CD8-positive, alpha-beta T cell (primary cell): ENCODE measurements at places on chromosomes 6 and 20.

DNA sequence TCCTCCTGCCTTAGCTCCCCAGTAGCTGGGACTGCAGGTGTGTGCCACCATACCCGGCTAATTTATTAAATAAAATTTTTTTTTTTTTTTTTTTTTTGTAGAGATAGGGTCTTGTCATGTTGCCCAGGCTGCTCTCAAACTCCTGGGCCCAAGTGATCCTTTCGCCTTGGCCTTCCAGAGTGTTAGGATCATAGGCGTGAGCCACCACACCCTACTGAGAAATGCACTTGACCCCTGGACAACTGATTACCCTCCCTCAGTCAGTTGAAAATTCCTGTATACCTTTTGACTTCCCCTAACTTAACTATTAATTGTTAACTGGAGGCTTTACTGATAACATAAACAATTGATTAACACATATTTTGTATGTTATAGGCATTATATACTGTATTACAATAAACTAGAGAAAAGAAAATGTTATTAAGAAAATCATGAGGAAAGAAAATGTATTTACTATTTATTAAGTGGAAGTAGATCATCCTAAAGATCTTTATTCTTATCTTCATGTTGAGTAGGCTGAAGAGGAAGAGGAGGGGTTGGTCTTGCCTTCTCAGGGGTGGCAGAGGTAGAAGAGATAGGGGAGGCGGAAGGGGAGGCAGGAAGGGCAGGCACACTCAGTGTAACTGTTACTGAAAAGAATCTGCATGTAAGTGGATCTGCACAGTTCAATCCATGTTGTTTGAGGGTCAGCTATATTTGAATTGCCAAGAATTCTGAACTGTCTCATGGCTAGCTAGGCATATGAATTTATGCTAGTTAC, 104.3 kb downstream of the FARS2 start:
- DNase-seq: no peak

- DNase-seq: no peak
Observed at GRCh38 chr6:112086744-112087135, 542 bp downstream of the TUBE1 start.

- DNase-seq: no peak
Observed at GRCh38 chr6:19880066-19880465, 42.9 kb downstream of the ID4 start.

GRCh38 chr20:60372822-60373221, 414.6 kb downstream of the CDH26 start:
- DNase-seq: no peak

GRCh38 chr6:79421001-79421411, 116.2 kb downstream of the LCA5 start:
- no peak for DNase-seq

GRCh38 chr6:169204167-169204566, 49.5 kb downstream of the THBS2 start:
- DNase-seq: no peak

DNA sequence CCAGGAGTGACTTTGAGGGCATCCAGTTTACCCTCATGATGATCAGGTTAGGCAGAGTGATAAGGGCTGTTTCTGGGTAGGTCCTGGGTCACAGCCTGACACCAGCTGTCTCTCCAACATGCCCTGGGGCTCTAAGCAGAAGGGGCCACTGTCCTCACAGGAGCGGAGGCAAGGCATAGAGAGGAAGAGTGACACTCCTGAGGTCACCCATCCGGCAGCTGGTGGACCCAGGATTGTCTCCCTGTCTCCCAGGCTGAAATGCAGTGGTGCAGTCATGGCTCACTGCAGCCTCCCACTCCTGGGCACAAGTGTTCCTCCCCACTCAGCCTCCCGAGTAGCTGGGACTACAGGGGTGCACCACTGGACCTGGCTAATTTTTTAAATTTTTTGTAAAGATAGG, 12.0 kb downstream of the DLGAP4 start:
- no peak for DNase-seq

DNA sequence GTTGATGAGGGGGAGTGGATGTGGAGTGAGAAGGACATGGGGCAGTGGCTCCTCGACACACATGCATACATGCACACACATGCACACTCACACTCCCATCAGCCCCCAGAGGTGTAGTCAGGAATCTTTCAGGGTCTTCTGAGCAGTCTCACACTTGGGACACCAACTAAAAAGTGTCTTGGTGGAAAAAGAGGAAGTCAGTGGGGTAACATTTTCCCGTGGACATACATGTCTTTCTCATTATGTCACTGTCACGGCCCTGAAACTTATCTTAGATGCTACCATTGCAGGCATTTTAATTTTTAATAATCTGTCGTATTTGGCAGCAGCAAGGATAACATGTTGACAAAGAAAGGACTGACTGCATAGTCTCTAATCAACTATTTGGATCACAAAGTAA, 261.1 kb downstream of the ADGRG6 start:
- no peak for DNase-seq

GRCh38 chr6:167806061-167806700, 20.5 kb upstream of the AFDN start:
- DNase-seq: no peak

- no peak for DNase-seq
Observed at GRCh38 chr6:166708460-166708859, 81.4 kb upstream of the RPS6KA2 start.

GRCh38 chr6:77011929-77012545, 451.3 kb downstream of the HTR1B start:
- no peak for DNase-seq

DNA sequence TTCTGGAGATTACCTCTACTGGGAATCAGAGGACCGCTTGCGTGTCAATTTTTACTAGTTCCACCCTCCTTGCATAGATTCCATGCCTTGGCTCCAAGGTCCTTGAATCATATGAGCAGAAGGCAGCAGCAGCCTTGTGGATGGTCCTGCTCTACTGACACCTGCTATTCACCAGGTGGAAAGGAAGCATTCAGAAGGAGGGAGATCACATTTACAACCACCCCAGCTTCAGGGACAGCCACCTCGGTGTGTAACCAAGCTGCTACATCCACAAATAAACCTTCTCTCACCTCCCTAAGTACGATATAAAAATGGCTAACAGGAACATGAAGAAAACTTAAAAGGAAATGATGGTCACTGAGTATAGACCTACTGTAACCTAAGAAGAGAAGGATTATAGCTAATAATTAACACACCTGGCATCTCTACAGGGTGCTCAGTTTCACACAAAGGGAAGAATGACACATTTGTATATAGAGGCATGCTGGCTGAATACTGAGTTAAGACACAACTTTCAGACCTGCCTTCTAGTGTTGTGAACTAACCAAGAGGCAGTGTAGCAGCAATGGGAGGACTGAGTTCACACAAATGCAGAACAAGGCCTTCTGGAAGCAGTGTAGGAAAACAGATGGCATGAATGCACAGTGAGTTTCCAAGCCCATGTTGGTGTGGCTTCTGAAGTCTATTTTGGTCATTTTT, 46.3 kb upstream of the SRPK1 start:
- no peak for DNase-seq

DNA sequence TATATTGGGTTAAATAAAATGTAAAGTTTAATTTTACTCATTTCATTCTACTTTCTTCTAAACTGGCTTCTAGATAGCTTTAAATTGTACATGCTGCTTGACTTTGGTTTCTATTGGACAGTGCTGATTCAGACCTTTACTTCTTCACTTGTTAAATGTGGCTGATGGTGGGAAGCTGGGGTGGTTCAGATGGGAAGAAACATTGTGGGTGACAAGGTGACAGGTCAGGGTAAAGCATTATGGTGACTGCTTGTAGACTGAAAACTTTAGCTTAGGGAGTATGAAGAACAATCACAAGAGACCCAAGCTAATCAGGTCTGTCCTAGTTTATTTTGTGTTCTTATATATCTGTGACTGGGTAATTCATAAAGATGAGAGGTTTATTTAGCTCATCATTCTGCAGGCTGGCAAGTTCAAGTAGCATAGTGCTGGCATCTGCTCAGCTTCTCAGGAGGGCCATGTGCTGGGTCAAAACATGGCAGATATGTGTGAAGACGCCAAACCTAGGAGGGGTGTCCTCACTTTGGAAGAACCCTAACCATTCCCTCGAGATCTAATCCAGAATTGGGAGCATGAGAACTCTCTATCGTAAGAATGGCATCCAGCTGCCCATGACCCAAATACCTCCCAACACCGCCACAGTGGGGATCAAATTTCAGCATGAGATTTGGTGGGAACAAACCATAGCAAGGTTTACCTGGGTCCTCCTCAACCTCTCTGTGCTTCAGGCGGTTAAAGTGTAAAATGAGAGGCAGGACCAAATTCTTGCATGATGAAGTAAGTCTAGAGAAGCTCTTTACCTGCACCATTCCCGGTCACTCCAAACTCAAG, 102.8 kb downstream of the FYN start:
- DNase-seq: no peak

DNA sequence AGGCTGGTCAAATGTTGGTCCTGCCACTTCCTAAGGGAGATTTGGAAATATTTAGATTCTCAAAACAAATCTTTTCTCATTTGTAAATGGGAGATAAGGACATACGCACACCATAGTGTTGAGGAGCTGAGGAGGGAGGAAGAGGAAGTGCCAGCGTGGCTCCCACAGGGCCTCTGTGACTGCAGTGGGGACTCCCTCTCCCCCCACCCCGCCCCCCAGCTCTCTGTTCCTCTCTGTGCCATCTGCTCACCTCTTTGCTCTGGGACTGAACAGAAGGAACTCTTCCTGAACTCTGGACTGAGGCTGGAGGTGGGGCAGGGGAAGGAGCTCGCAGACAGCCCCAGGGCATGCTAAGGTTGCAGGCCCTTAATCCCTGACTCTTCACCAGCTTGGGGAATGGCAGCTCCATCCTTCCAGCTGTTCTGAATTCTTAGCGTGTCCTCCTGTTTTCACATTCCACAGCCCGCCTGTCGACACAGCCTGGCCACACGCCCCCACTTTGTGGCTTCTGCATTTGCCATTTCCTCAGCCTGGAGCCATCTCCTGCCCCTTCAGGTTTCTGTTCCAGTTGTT, 11.4 kb downstream of the DDX27 start:
- no peak for DNase-seq

DNA sequence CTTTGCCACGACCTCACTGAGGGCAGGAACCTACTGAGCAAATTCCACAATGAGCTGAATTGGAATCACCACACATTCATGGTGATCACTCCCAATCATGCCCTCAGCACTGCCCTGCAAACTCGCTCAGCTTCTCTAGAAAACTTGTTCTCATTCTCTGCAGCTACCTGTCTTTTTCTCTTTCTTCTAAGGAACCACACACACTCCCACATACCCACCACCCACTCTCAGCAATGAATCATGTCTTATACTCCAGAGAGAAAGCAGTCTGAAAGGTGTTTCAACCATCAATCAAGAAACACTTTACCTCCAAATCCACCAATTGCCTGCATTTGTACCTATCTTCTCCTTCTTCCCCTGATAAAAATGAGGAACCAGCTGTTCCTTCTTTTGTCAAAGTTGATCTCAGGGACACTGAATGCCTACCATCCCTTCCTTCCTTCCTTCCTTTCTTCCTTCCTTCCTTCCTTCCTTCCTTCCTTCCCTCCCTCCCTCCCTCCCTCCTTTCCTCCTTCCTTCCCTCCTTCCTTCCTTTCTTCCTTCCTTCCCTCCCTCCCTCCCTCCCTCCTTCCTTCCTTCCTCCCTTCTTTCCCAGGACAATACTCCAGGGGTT, 84.6 kb upstream of the SGK1 start:
- no peak for DNase-seq

GRCh38 chr20:21505810-21506530, 7.9 kb downstream of the NKX2-2 start:
- DNase-seq: peak; percentile 31

- no peak for DNase-seq
Observed at GRCh38 chr20:60233018-60233630, 274.9 kb downstream of the CDH26 start.

GRCh38 chr20:23200914-23201313, 114.8 kb upstream of the CD93 start:
- DNase-seq: no peak

DNA sequence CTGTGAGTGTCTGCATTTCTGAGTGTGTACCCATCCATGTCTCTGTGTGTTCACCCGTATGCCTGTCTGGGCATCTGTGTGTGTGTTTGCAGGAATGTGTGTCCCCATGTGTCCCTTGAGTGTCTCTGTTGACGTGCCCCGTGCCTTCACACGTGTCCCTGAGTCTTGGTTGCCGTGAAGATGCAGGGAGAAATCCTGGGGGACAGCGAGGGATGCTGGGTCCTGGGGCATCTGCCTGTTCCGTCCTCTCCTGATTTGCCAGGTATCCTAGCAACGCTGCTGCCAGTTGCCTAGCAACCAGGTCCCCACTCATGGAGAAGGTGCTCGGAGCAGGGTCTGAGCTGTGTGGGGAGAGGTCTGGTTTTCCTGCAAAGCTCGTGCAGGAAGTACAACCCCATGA, 6.0 kb upstream of the LKAAEAR1 start:
- DNase-seq: no peak

- no peak for DNase-seq
Observed at GRCh38 chr6:16854986-16855385, 93.7 kb upstream of the ATXN1 start.

DNA sequence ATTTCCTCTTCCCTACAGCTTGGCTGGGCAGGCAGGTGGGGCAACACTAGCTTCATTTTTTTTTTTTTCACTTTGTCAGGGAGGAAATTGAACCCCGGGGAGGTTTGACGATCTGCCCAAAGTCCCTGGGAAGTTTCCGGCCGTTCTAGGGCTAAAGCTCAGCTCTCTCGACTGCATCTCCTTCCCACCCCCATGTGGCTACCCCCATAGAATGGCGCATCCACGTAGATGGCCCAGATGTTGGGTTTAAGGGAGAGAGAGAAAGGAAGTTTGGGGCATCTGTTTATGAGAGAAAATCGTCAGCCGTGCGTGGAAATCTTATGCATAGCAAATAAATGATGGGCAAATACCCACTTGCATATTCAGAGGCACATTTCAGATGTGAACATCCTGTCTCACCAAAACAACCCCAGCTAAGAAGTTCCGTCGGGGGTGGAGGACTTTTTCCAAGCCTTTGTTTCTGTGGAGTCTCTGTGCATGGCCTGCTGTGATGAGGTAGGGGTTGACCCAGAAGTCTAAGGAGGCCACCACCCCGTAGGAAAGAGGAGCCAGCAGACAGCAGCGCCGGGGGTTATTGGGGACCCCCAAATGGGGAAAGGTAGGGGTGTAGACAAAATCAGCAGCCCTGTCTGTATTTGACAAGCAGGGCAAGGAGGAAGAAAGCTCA, 40.5 kb upstream of the ZNF831 start:
- peak; percentile 74 for DNase-seq

GRCh38 chr20:55977690-55978459, 27.4 kb downstream of the CBLN4 start:
- DNase-seq: no peak

GRCh38 chr6:40825102-40825501, 213.9 kb downstream of the UNC5CL start:
- DNase-seq: no peak

- no peak for DNase-seq
Observed at GRCh38 chr6:25961619-25962148, 918 bp upstream of the TRIM38 start.

DNA sequence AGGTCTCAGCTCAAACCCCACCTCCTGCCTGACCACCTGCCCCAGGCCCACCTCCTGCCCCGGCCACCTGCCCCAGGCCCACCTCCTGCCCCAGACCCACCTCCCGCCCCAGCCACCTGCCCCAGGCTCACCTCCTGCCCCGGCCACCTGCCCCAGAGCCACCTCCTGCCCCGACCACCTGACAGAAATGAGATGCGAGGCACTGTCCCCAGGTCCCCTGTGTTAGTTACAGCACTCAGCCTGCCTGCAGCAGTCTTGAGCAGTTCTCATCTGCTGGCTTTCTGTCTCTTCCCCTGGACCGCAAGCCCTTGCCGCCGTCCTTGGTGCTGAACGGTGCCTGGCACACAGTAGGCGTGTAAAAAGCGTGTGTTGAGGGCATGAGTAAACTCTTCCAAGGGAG, 79.5 kb downstream of the CDH4 start:
- DNase-seq: no peak
